H54 (cell line): ENCODE measurements at places on chromosomes 2 and 18.
A peak's percentile ranks its signal among the peaks of the same experiment; 100 is the strongest.

DNA sequence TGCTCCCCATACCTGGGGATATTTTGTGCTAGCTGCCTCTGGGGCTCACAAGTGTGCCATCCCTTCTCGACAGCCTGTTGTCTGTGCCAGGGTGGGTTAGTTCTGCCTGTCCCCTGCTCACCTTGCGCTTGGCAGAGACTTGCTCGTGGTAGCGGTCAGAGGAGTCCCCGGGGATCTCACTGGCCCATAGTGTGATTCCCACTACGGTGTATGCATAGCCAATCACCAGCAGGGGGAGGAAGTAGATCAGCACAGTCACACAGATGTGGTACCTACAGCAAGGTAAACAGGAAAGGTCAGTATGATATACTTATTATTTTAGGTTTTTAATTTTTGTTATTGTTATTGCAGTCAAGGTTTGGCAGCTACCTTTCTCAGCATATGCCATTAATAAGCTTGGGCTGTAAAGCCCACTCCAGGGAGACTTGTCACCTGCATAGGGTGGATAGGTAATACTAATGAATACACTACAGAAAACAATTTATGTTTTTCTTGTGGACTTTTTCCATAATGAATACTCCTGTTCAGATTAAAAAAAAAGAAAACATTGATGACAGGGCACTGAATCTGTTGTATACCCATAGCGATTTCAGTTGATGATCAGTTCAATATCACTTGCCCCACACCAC, 95.2 kb downstream of the POLE4 start:
- peak; percentile 26 for DNase-seq

DNA sequence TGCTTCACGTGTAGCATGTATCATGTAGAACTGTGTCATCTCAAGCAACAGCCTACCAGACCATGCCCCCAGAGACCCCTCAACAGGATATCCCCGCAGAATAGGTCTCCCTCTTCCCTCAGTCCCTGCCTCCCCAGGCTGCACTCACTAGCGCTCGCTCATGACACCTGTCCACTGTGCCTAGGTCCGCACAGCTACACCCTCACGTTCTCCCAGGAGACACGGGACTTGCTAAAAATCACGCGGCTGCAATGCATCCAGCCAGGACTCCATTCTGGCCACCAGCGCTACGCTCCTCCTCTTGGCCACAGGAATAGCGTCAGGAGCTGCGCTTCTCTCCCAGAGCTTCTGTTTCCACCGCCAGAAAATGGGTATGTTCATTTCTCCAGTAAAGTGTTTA, 2.5 kb downstream of the PXDN start:
- DNase-seq, result no peak

GRCh38 chr18:22822024-22822423, 111.1 kb upstream of the RBBP8 start:
- peak; percentile 6 for DNase-seq

DNA sequence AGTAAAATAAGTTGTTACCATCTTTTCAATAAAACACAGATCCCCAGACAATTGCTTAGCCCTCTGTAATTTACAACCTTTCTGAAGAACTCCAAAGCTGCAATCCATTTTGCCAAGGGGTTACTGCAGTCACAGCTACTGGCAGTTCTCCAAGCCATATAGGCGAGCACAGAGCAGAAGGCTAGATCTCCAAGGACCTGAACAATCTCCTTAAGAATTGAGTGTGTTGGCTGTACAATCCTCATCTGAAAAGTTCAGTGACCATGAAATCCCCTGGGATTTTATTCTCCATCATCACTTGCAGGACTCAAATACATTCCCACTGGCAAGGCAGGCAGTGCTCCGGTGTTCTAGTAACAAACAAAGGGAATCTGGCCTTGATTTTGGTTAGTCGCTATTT, 103.9 kb upstream of the LRP1B start:
- DNase-seq, result no peak

DNA sequence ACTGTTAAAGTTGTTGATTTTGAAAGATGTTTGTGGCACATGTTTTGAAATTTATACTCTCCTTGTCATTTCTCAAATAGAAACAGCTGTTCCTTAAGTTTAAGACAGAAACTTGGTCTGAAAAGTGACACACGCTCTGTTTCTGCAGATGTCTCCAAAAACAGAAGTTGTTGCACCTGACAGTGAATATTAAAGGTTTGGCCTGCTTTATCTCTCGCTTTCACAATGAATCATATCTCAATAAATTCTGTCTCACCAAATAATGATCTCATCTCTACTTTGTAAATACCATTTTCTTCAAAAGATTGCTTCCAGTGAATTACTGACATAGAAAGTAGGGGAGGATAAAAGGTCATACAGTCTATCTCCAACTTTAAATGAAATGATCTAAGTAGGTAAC, 294.9 kb upstream of the SYT4 start:
- no peak for DNase-seq

DNA sequence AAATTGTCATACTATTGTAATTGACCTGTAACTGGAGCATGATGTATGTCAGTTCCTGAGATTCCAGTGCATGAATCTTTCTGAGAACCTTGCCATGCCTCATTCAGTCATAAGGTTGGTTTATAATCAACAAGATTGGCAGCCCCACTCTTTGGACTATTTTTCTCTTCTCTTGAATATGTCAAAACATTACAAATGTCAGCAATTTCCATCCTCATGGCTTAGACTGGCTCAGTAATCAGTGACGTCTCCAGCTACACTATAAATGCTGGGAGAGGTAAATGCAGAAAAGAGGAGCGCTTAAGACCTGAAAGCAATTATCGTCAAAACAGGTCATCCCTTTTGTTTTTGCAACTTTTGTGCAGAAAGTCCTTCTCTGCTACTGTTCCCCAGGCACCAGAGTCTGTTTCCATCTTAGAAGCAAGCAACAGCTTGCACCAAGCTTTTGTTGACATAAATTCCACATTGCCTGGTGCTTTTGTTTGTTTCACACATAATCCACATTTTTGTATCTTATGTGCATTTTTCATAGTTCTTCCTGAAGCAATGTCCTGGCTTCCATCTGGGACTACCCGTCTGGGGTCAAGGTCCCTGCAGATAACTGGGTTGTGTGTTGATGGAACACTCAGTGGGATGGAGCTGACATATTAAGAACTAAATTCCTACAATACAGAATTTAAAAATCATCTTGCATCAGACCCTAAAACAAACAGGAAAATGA, 149.8 kb downstream of the OSR1 start:
- DNase-seq, result no peak

GRCh38 chr2:217877866-217878265, 124.9 kb downstream of the TNS1 start:
- DNase-seq, result no peak

DNA sequence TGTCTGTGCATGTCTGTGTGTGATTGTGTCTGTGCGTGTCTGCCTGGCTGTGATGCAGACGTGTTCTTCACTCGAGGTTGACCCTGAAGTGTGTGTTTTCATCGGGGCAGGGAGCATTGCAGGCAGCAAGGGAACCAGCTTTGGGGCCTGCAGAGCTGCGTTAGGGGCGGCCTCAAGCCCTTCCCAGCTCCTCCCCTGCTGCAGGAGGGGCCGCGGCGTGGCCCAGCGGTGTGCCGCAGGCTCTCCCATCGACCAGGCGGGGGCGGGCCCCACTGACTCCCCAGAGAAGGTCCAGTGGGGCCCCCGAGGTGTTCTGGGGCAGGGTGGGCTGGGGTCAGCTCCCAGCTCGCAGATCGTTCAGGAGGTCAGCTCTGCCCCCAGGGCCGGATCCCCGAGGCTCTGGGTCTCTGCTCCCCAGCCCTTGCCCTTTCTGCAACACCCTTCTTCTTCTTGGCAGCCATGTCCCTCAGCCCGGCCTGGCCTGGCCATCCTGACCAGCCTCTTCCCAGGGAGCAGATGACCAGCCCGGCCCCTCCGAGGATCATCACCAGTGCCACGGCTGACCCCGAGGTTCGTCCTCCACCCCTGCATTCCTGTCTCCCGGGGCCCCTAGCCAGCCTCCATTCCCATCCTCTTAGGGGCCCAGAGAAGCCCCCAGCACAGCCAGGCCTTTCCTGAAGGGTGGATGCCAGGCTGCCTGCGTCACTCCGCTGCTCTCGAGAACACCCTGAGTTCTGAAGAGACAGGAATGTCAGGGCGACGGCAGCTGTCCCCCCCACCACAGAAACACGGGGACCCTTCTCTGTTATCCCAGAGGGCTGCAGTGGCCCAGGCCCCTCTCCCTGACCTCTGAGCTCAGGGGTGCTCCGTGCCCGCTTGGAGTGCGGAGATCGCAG, 11.1 kb upstream of the KLHL30 start:
- DNase-seq, result no peak

DNA sequence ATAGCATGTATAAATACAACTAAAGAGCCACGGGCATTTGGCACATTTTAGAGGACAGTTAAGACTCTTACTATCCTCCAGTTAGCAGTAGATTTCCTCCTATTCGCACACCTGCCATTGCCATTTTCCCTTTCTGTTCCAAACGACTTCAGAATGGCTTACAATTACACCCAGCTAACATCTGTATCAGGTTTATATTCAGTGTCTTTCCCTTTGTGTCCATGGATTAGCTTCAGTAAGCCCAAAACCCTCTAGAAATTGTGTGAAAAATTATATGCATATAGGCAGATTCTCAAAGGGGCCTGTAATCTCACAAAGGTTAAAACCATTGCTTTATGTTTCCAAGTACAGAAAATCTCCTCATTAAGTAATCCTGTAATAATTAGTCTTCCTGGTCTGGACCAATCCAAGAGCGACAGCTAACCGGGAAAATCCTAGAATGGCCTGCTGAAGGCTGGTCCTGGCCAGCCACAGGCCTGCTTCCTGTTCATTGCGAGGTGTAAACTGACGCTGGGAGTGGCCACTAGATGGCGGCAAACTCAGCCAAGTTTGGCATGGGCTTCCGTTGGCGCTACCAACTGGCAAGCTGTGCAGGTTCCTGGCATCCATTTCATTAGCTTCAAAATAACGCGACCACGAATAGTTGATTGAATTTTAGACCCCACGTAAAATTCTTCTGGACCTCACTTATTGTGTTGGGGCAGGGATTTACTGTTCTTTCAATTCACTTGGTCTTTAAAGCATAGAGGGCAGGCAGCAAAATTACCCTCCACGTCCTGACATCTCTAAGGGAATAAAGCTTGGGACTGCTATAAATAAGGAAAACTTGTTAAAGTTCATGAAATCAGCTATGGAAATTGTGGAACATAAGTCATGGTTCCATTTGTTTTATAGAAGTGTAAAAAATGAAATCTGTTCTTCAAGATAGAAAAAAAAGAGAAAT, 17.1 kb downstream of the ARHGAP25 start:
- DNase-seq, result peak; percentile 81

DNA sequence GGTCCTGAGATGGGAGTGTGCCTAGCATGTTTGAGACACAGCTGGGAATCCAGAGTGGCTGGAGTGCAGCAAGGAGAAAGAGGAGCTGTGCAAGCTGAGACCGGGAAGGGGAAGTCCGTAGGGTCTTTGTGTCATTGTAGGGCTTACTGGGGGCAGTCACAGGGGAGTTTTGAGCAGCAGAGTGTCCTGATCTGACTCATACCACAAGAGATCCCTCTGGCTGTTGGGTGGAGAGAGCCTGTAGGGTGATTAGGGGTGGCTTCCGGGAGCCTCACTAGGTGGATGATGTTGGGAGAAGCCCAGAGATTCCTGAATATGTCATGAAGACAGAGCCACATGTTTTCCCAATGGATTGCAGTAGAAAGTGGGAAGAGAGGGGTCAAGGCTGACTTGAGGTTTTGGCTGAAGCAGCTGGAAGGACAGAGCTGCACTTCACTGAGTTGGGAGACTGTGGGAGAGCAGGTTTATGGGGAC, 30.9 kb downstream of the FHOD3 start:
- DNase-seq, result no peak

DNA sequence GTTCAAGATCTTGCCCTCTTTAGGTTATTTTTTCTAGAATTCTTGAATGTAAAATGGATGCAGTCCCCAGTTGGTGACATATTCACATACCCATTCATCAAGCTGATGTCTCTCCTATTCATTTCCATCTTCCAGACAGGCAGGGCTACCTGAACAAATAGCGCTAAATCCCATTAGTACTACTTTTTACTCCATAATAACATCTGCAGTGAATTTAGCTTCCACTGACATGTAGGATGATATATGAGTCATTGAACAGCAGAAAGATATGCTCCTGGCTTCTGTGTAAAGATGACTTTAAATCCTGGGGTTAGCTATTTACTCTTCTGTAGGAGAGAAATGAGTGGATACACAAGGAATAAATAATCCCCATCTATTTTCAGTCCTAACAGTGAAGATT, 194.7 kb downstream of the RND3 start:
- DNase-seq, result no peak

DNA sequence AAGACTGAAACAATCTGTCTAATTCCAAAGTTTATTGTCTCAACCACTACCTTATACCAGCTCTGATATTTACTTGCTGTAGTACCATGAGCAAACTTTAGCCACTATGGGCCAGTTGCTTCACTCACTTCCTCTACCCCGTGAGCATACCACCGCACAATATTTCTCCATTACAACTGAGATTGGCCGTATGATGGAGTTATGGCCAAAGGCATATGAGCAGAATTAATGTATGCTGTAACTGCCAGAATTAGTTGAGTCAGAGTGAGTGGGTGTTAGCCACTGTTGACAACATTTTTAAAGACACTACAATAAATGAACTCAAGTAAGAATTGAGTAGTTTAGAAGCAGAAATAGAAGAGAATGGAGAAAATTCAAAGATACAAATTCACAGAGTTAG, 69.7 kb downstream of the LRATD1 start:
- DNase-seq, result no peak

DNA sequence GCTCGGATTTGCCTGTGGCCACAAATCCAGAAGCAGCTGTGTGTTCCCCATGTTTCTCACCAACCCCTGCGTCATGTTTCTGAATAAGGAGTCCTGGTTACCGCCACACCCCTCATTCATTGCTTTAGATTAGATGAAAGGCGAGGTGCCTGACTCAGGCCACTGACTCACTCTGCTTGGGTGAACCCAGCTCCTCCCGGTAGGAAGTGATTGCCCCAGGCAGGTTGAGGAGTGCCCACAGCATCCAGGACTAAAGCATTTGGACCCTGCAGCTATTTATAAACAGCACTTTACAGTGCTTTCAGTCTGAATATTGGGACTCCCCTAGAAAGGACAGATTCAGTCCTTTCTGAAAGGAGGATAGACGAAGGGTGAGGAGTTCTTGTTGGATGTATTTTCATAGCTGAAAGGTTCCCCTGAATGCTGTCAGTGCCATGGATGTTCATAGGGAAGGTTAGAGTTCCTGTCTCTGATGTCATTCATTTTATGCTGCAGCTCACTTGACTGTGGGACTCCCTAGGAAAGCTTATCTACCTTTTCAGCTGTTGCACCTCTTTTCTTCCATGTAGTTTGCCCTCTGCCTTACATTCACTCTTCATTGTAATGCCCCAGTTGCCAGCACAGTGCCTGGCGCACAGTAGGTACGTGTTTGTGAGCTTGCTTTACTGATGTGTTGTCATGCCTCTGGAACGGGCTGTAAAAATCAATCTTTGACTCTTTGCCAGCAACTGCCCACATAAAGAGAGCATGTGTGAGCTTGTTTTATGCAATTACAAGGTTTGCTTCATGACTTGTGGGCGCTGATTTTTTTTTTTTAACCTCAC, 14.9 kb downstream of the ITGA6 start:
- peak; percentile 62 for DNase-seq

GRCh38 chr18:10923141-10923540, 226.2 kb downstream of the PIEZO2 start:
- no peak for DNase-seq
